ENCODE measurements at places on chromosomes 1 and 21.

GRCh38 chr1:153228491-153228890 is 11.1 kb downstream of the PRR9 start:
- no peak for DNase-seq

DNA sequence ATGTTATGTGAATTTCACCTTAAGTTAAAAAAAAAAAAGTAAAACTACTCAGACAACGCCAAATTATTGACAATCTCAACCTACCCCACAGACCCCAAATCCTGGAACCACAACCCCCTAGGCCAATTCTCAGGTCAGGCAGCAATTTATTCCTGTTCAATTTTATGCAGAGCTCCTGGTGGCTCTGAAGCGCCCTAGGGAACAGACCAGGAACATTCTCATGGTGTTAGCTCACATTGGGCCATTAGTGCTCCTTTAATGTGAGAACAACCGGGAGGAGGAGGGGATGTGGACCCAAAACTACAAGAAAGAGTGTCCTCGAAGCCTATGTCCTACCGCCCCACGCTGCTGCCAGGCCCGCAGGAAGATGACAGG is 403 bp upstream of the PSEN2 start:
- DNase-seq = no peak

- DNase-seq = no peak
Observed at GRCh38 chr1:60965280-60965854, 117.0 kb upstream of the NFIA start.

GRCh38 chr21:18759267-18759666 is 355.7 kb upstream of the TMPRSS15 start:
- no peak for DNase-seq

- no peak for DNase-seq
Observed at GRCh38 chr1:48177257-48177656, 45.3 kb upstream of the SLC5A9 start.

GRCh38 chr21:38660333-38661196 is 145.2 kb upstream of the ETS2 start:
- peak; percentile 31 for DNase-seq

DNA sequence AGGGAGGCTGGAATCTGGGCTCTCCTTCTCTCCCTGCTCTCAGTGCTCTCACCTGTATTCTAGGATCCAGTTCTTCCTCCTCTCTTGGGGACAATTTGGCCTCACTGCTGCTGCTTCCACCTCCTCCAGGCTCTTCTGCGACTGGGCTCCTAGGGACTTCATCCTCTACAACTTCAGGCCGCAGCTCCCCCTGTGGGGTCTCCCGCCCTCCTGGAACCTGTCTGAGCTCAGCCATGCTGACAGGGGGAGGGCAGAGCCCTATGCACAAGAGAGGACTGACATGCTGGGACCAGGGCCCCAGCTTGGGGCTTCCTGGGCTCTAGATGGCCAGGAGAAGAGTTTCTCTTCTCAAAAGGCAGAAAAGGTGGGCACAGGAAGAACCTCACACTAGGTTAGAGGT is 1.0 kb downstream of the SH3BP5L start:
- DNase-seq = no peak

DNA sequence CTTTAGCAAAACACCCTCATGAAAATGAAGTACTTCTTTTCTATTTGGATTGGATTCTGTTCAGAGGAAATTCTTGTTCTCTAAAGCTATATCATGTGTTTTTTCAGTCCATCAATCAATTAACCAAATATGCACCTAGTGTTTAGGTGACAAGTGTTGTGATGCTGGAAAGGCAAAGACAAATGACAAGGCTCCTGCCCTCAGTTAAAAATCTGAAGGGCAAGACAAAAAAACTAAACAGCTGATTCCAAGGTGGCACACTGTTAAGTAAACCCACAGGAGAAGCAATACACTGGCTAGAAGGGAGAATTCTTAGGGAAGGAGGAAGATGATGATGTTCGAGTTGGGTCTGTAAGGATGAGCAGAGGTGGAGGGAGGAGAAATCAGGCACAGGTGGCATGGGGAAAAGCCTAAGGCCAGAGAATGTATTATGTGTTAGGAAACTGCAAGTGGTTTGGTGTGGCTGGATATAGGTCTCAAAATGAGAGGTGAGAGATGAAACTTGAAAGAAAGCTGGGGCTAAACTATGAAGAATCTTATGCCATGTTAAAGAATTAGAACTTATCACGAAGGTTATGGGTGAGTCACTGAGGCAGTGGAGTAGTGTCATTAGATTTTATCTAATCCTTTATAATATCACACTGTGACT is 51.8 kb upstream of the GFI1 start:
- DNase-seq = no peak

Data from fibroblast of skin of scalp (primary cell).